ENCODE measurements at places on chromosomes 1 and 21.

DNA sequence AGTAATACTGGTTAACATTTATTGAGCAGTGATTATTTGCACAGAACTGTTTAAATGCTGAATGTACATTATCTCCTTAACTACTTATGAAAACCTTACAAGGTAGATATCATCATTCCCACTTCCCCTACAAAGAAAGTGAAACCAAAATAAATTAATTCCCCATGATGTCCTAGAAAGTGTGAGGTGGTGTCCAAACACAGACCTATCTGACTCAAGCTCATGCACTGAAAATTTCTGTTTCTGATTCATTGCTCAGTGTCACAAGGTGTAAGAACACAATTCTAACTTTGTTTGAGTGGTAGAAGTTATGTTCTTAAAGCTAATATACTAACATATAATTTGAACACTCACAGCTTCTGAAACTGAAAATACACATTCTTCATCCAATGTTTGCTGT, 178.7 kb downstream of the MRPL39 start:
- DNase-seq, result no peak

GRCh38 chr1:172758259-172758658, 99.4 kb downstream of the FASLG start:
- DNase-seq, result no peak

DNA sequence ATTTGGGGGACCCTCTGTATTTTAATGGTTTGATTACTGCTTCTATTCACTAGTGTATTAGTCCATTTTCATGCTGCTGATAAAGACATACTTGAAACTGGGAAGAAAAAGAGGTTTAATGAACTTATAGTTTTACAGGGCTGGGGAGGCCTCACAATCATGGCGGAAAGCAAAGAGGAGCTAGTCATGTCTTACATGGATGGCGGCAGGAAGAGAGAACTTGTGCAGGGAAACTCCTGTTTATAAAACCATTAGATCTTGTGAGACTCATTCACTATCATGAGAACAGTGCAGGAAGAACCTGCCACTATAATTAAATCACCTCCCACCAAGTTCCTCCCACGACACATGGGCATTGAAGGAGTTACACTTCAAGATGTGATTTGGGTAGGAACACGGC, 464.5 kb upstream of the RGS18 start:
- no peak for DNase-seq

DNA sequence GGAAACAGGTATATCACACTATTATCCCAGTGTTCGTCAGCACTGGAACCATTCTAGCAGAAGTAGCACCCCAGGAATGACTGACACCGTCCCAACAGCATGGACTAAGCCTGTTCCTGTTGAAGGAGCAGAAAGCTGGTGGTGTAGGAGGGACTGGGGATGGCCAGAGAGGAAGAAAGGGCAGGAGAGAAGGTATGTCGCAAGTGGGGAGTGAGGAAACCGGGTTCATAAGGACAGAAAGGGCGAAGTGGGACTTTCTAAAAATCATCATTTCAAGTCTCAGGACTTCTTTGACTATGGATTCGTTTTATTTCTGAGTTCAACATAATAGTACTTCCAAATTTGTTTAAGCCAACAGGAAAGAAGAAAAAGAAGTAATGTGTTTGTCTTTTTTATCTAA, 19.7 kb upstream of the MX1 start:
- no peak for DNase-seq

DNA sequence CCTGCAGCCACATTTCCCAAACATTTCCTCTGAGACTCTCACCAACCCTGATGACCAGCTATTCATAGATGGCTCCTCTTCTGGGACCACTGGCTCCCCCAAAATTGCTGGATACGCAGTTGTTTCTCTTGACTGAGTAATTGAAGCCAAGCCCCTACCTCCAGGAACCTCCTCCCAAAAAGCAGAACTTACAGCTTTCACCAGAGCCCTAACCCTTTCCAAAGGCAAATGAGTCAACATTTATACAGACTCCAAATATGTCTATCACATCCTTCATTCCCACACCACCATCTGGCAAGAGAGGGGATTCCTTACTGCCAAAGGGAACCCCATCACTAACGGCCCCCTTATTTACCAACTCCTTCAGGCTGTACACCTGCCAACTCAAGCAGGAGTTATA, 20.3 kb upstream of the CA6 start:
- DNase-seq, result no peak
